ENCODE measurements at places on chromosomes 6 and 20.

- DNase-seq = no peak
These were observed 274.3 kb downstream of the QKI start for GRCh38 chr6:163688739-163689362.

DNA sequence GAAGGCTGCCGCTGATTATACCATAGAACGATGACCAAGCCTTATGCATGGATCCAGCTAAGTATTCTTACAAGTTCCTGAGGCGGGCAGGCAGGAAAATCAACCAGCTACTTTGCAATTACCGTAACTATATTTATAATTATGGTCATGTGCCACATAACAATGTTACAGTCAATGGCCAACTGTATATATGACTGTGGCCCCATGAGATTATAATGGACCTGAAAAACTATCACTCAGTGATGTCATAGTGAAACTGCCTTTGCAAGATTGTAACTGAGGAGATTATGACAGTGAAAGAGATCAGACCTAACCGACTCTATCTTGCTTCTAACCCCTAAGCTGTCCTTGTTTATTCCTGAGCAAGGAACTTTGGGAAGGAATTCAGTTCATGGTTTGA lies 33.1 kb upstream of the FAM135A start:
- no peak for DNase-seq

- no peak for DNase-seq
These were observed 33.3 kb downstream of the NQO2 start for GRCh38 chr6:3032986-3033385.

DNA sequence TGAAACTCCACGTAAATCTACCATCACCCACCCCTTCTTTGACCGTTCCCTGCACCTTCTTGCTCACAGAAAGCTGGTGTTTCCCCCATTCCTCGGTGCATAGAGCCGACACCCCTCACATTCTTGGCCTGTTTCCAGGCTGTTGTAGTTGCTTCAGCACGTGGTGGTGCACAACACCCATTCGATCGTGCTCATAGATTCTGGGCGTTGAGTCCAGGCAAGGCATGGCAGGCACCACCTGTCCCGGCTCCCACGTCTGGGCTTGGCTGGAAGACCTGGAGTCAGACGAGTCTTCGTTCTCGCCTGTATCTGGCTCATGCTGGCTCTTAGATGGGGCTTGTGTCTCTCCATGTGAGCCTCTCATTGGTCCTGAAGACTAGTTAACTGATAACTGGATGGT lies 100.6 kb downstream of the FAM120B start:
- DNase-seq = no peak

- no peak for DNase-seq
These were observed 8.3 kb downstream of the TFAP2A start for GRCh38 chr6:10406556-10406955.

- DNase-seq = no peak
These were observed 16.7 kb upstream of the SUMO4 start for GRCh38 chr6:149383371-149383770.
